ENCODE measurements at places on chromosomes 5 and 9. TPM values are rescaled to one million over a fixed set of nuclear protein-coding genes. Genes with fewer than 3 reads are reported as not detected.

The SPATA31D4 gene
- not detected for polyA plus RNA-seq

The SPINK6 gene
- polyA plus RNA-seq: not detected

The LYSMD3 gene
- polyA plus RNA-seq: 17.1 TPM

The SLC6A19 gene
- not detected for polyA plus RNA-seq
